Left forelimb (tissue), 1 donor: ENCODE measurements at places on chromosomes 7 and 10.

GRCh38 chr10:122551450-122551849 lies 9.1 kb upstream of the DMBT1 start:
- DNase-seq: no peak

GRCh38 chr10:80460399-80461207 lies 6.5 kb downstream of the TSPAN14 start:
- DNase-seq: no peak

DNA sequence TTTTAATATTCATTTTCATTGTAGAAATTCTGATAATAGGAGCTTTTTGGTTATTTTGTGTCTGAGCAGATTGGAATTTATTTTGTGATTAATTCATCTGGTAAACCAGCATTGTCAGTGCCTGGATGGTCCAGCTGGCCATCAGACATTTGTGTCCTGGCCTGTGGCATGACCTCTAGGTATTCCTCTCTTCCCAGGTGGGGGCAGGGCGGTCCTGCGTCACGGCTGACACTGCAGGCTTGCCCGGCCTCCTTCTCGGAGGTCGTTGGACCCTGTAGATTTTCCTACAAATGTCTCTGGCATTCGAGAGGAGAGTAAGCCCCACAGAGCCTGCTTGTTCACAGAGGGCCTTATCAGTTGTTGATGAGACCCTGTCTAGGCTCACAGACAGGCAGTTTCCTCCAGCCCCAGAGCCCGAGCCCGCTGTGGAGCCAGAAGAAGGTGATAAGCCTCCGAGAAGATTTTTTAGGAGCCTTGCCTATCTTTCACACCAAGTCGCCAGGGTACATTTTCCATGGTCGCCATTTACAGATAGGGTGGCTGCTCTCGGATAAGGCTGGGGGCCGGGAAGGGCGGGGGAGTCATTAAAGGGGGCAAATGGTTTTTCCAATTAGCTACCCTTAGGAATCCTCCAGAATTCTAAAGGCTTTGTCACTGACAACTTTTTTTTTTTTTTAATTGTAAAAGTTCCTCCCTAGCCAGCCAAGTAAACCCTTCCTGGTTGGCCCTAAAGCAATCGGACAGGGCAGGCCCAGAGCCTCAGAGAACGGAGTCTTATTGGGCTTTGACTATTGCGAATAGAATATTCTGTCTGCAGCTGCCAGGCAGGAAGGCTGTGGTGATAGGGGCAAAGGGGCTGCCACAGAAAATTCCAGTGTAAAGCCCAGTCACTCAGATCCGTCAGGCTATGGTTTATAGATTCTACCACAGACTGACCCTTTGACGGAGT lies 78.1 kb upstream of the TBX20 start:
- DNase-seq: no peak

DNA sequence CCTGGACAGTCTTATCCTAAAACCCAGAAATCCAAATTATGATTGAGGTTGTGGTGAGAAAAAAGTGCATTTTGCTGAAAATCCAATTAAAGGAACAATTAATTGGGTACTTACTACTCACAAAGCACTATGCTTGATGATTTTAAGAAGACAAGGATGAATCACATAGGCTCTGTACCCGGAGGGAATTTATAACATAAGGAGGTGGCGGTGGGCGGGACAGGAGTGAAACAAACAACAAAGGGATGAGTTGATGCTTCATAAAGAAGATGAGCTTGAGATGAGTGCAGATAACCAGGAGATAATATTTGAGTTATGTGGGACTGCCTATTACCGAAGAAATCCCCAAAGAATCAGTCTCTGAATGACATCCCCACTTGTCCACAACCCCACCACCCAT lies 171.1 kb upstream of the FZD8 start:
- no peak for DNase-seq

GRCh38 chr7:75842836-75843446 lies 29.3 kb upstream of the CCL24 start:
- DNase-seq: no peak

GRCh38 chr7:106635411-106635810 lies 25.5 kb downstream of the CCDC71L start:
- no peak for DNase-seq

DNA sequence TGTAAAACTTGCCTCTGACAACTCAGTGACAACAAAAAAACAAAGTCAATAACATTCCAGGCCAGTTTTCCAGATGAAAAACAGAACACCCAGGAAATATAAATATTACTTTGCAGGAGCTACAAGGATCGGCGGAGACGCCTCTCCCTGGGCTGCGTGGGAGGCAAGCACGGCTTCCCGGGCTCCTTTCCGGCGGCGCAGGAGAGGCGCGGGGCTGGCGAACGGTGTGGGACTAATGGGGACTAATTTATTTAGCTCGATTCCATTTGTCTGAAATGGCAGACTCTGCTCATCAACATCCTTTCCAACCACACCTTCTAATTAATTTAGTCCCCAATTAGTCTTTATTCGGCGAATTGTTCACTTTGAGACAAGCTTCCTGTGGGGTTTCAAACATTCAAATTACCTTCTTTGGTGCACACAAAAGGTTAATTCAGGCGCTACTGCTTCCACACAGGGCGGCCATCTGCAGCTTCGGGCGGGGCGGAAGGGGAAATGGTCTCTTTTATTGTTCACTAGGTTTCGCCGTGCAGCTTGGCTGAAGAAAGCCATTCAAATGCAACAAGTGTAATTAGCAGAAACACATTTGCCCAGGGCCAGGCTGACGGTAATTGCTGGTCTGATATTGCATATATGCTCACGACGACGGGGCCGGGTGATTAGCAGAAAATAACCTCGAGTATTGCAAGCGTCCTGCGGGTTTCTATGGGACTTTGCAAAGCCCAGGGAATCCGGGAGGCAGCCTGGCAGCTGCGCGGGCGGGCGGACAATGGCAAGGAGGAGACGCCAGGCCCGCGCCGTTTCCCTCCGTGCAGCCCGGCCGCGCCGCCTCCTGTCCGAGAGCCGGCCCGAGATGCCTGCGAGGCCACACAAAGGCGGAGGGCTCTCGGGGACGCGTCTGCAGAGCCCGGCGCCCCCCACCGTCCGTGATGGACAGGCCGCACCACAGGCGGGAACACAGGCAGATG lies 270.1 kb downstream of the PTPRN2 start:
- no peak for DNase-seq
